Neural crest cell (in vitro differentiated cells): ENCODE measurements at places on chromosomes 13 and 19.

- no peak for DNase-seq
Observed at GRCh38 chr19:49528211-49528771, 488 bp downstream of the RCN3 start.

DNA sequence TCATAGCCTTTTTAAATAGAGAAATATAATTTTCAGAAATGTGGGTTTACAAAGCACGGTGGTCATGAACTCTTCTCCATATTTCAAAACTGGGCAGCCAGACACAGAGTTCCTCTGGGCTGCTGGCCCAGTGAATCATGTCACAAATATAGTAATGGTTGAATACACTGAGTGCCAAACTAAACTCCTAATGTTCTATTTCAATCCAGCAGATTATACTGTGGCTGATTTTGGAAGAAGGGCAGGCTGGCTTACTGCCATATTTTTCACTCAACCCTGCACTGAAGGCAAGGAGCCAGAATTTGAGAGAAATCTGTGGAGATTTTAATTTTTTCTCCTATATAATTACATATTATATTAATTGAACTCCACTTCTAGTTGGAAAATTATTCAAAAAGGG lies 17.0 kb upstream of the PRR20A start:
- no peak for DNase-seq

- DNase-seq, result no peak
Observed at GRCh38 chr19:51980116-51980736, 6.4 kb downstream of the ZNF350 start.

DNA sequence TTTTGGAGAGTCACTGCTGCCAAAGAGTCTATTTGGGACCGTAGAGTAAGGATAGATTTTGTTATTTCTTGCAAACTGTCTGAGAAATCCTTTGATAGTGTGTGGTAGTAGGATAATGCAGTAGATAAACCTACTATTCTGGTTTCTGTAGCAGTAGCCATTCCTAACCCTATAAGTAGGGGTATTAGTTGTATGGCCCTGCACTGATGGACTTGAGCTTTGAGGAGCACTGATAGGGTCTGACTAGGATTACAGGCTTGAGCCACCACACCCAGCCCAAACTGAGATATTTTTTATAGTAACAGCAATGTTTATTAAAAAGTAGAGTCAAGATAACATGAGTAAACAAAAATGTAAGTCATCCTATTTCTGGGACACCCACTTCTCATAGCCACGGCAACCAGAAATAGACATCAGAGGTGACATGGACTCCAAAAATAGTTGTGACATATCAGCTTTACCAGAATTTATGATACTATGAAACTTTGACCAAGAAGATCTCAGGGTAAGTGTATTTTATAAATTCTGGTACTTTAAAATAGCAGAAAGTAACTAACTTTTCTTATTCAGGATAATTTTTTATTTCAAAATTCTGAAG lies 479.1 kb downstream of the SUCLA2 start:
- DNase-seq, result no peak

GRCh38 chr13:49371943-49372613 lies 71.8 kb downstream of the CAB39L start:
- no peak for DNase-seq

DNA sequence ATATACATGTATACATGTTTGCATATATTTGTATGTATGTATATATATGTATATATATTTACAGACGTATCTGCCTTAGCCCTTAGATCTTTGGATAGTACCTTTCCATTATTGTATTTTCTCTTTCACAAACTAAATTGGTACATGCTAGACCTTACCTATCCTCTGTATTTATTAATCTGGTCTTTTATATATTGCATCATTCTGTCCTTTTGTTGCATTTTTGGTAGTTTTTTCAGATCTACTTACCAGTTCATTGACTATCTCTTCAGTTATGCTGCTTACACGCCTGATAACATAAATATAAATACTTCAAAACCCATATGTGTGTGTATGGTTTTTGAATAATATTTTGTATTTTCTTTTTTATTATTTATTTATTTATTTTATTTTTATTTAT lies 11.7 kb downstream of the ZNF613 start:
- DNase-seq, result no peak

DNA sequence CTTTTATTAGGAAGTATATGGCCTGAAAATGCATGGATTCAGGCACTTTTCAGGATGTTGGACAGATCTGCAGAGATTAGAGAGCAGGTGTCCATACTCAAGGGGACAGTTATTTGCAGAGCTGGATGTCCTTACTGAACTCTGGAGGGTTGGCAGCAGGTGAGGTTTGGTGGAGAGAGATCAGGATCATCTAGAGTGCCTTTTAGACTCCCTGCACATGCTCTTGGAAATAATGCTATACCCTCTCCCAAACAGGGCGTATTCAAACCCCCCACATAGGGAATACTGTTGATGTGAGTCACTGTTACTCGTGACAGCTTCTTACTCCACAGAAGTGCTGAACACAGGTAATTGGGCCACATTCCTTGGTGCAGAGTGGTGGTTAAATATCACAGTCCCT lies 725.7 kb upstream of the SGCG start:
- no peak for DNase-seq

DNA sequence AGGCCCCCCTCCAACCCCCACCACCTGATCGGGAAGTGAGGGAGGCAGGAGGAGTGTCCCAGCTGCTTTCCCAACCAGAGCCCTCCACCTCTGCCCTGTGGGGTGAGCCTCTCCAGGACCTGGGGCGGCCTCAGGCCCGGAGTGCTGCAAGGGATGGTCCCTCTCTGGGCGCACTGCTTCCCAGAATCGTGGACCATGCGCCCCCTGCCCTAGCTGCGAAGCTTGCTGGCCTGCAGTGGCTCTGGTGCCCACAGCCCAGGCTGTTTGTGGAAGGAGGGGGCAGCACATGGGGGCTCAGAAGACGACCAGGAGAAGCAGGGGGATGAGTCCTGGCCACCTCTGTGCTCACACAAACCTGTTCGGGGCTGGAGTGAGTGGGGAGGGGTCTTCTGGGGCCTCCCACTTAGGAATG lies 33.6 kb downstream of the CEBPG start:
- DNase-seq, result no peak

DNA sequence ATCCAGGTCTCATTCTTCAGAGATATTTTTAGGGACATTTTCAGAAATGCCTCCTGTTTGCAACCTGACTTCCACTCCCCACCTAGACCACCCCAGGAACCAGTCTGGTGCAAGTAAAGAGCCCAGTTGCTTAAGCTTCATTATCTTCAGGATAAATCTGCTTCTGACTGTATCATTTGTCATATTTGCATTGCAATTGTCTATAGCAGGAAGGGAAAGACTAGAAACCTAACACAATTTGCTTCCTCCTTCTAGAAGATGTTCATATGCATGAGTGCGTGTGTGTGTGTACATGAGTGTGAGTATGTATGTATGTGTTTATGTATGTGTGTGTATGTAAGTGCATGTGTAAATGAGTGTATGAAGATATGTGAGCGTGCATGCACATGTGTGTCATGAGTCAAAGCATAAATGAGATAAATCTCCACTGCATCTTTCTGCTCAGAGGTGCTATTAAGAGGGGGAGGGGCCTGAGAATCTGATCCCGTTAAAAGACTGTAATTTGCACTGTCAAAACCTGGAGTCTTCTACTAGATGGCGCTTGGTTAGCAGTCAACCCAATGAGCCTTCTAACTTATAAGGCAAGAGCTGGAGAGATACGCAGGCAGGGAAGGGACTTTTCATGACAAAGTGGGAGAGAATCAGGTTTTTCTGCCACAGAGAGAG lies 178.8 kb upstream of the KL start:
- no peak for DNase-seq

DNA sequence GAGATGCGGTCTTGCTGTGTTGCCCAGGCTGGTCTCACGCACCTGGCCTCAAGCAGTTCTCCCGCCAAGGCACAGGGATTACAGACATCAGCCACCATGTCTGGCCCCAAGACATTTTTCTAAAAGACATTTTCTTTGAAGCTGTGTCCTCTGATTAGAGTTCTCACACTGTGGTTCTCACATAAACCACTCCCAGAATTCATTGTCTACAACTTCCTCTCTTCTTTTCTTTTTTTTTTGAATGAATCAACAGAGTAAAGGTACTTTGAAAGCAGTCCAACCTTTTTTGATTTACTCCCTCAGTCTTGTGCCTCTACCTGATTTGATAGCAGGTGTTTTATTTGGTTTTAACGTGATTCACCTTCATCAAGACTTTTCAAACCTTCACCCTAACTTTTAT lies 14.3 kb upstream of the SHD start:
- no peak for DNase-seq

DNA sequence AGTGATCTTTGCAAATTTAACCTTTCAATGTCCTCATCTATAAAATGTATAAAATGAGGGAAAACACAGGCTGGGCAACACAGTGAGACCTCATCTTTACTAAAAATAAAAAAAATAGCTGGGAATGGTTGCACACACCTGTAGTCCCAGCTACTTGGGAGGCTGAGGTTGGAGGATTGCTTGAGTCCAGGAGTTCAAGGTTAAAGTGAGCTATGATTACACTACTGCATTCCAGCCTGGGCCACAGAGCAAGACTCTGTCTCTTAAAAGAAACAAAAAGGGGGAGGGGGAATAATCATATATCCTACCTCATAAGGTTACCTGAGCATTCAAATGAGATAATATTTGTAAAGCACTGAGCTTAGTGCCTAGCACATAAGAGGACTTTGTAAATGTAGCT lies 5.8 kb downstream of the MTRF1 start:
- DNase-seq, result no peak

- peak; percentile 16 for DNase-seq
Observed at GRCh38 chr19:16470911-16471811, 609 bp downstream of the EPS15L1 start.

DNA sequence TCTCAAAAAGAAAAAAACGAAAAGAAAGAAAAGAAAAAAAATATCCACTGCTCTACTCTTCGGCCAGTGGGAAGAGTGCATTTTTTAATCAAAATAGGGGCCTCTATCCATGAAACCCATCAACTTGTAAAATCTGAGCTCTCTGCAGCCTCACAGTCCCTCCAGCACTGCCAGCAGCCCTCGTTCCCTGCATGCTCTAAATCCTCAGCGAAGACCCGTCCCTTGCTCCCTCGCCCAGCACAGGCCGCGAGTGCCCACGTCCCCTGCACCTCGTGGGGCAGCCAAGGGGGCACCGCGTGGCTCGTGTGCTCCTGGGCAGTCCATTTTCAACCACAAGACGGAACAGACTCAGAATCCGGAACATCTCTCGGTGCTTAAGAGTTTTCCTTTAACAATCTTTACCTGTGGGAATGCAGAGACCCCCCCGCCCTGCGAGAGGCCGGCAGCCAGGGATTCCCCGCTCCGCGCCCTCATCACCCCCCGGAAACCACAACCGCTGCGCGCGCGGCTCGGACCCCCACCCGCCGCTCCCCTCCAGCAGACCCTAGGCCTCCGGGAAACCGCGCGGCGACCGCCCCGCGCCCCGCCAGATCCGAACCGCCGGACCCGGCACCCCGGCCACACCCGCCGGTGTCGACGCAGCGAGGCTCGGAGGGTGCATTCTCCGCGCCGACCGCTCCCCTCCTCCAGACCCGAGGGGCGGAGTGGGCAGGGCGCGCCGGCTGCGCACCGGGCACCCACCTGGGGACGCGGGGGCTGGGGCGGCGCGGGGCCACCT lies 638 bp downstream of the ANKRD27 start:
- DNase-seq, result no peak

- no peak for DNase-seq
Observed at GRCh38 chr19:47446534-47447469, 24.9 kb downstream of the SLC8A2 start.

DNA sequence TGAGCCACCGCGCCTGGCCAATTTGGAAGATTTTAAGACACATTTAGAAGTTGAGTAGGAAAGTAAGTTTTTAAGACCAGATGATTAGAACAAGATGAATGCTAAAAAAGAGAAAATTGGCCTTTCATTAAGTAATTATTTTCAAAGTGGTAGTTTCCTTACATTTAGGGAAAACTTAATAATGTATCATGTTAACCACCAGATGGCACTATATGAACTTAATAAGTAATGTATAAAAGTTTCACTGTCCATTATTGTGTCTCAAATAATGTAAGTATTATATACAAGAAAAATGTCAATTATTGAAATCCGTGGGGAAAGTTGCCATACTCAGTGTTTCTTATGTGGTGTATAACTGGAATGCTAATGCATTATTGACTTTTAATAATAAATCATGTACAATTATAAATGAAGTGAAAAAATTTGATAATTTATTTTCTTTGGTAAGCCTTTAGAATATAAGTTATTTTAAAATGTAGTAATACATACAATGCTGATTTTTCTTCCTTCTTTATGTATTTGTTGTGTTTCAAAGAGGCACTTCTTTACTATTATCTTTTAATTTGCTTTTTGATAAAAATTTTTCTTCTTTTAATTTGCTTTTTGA lies 29.2 kb downstream of the COG6 start:
- no peak for DNase-seq

GRCh38 chr13:30567072-30567471 lies 50.6 kb upstream of the USPL1 start:
- DNase-seq, result no peak

DNA sequence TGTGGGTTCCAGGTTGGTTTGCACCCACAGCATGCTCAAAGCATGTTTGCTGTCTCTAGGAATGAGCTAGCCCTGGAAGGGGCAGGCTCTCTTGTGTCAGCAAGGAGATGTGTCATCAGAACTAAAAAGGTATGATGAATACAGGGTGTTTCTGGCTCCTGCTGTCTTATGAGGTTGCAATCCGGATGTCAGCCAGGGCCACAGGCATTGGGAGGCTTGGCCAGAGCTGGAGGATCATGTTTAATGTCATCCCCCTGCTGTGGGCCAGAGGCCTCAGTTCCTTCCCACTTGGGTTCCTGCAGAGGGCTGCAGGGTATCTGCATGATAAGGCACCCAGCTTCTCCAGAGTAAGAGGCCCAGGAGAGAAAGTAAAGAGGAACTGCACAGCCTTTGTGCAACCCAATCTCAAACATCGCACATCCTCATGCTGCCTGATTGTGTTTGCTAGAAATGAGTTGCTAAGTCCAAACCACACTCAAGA lies 193.6 kb downstream of the COL4A1 start:
- DNase-seq, result no peak

DNA sequence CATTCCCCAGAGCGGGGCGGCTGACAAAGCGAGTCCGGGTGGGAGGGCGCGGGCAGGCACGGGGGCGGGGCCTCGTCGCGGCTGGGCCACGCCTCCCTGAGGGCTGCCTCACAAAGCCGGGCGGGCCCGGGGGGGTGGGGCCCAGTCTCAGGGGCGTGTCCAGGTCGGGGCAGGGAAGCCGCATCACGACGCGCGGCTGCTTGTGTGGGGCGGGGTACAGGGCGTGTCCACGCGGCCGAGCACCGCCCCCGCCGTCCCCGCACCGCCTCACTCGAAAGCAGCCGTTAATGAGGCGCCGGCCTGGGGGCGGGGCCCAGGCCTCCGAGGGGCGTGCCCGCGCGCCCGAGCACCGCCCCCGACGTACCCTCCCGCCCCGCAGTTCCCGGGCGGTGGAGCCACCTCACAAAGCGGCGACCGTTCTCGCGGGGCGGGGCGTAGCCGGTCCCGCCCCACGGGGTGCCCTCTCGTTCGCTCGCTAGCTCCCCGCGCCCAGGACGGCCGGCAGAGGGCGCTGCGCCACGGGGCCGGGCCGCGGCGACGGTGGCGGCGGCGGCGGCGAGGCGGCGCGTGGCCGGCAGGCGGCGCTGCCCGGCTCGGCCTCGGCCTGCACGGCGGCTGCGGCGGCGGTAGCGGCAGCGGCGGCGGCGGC lies at the start of gene CARM1:
TSS of gene CARM1 (plus strand) at position 599 of the 649 bp plus-strand sequence. CDS start 150 bp downstream, outside the sequence.
- DNase-seq, result peak; percentile 97
